ENCODE measurements at places on chromosomes 5 and 9.

DNA sequence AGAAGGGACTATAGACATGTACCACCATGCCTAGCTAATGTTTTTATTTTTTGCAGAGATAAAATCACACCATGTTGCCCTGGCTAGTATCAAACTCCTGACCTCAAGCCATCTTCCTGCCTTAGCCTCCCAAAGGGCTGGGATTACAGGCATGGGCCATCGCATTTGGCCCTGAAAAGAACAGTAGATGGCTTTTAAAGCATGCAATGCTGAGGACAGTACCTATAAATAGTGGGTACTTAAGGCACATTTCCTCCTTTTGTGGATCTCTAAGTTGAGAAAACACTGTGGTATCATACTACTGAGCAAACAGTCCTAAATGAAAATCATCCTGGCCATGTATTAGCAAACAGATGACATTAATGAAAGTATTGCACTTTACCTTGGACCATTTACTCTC, 119.4 kb downstream of the TTC39B start:
- ATAC-seq = no peak

DNA sequence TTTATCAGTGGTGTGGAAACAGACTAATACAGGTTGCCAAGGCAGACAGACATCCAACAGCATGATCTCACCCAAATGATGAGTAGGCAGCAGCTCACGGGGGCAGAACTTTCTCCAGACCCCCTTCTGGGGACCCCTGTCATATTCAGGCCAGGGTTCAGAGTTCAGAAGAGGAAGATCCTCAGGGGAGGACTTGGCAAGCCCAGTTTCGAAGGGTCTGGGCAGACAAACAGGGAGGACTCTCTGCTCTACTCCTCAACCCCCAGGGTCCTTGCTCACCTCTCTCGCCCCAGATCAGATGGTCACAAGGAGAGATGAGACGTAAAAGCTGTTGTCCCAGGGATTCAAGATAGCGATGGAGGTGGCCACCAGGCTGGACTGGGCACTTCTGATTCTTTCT, 215.1 kb upstream of the MVB12B start:
- ATAC-seq = no peak

GRCh38 chr5:102853680-102854079, 98.6 kb downstream of the PAM start:
- ATAC-seq = no peak

DNA sequence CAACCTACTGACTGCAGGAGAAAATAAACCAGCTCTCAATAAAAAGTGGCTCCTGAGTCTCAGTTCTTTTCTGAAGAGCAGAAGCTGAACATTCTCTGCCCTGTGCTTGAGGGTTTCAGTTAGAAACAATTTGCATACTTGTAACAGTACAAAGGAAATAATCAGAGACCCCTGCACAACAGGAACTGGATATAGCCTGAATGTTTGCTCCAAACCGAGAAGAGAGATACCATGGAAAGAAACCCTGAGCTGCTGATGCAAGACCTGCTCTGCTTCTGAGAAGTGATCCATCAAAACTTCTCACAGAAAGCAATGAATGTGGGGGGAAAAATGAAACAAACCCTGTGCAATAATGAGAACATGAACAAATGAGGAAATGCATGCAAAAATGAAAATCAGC, 592.9 kb downstream of the SEMA5A start:
- no peak for ATAC-seq

- ATAC-seq = no peak
These were observed 10.5 kb downstream of the PTTG1 start for GRCh38 chr5:160432196-160432595.

All from esophagus mucosa (tissue), 1 donor.